ENCODE measurements at places on chromosomes 1 and 21.
A peak's percentile ranks its signal among the peaks of the same experiment; 100 is the strongest.

- no peak for DNase-seq
These were observed 415.6 kb downstream of the NPHP4 start for GRCh38 chr1:5576673-5577065.

GRCh38 chr21:39809936-39810335 lies 57.3 kb upstream of the PCP4 start:
- no peak for DNase-seq

DNA sequence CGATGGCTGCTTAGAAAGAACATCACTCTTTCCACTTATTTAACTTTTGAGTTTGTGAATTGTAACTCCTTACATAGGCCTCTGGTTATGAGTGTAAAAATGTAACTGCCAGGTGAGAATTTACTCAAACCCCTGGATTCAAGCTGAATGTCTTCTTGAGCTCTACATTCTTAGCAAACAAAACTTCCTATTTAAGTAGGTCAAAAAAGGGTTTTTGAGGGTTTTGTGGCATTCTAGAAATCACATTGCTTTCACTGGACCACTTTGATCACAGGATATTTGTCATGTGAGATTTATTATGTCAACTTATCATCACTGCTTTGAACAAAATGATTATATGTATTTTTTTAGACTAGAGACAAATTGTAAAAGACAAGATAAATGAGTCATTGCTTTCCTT lies 5.7 kb downstream of the IL23R start:
- DNase-seq, result no peak

- DNase-seq, result no peak
These were observed 114.8 kb upstream of the BARHL2 start for GRCh38 chr1:90831910-90832309.

DNA sequence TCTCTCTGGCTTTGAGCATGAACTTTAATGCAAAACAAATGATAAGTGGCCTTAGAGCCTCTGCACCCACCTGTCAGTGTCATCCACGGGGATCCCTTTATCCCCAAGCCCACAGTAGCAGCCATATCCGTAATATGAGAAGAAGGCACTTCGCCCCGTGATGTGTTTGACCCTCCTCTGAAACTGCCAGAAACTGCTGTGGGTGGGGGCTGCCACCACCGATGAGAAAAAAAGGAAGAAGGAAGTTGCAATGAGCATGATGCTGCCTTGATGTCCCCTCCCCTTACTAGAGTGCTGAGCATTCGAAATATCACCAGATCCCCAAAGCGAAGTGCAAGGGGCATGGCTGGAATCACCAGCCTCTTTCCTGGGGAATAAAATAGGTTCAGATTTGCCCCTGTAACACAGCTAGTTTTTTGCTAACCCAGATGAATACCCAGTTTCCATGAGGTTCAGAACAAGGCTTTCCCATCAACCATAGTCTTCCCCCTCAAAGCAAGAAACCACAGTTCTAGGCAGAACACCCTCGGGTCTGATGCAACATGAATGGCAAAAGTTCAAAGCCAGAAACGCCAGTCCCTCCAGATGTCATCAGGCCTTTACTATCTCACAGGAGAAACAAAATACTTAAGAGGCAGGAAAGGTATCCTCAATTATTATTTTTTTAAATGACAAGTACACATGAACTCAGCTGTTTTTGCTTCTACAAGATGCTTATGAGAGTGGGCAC lies 10.8 kb upstream of the UBXN10 start:
- no peak for DNase-seq

DNA sequence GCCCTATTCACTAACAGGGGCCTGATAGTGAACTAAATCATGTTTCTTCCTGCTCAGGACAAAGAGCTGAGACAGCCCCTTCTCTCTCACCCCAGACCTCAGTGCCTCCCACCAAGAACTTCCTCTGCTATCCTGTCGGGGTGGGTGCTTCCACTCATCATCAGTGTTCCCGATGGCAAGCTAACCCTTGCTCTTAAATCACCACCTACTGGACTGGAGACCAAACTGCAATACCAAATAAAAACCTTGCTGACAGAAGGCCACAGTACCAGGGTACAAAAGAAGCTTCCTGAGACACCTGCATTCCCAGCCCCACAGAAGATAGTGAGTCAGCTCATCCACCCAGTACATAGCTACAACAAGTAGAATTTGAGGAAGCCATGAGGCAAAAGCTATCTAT lies 799.5 kb downstream of the LTN1 start:
- DNase-seq, result no peak

GRCh38 chr1:51088474-51088873 lies 13.6 kb upstream of the C1orf185 start:
- no peak for DNase-seq

GRCh38 chr1:24472527-24473251 lies 29.9 kb upstream of the RCAN3 start:
- no peak for DNase-seq

DNA sequence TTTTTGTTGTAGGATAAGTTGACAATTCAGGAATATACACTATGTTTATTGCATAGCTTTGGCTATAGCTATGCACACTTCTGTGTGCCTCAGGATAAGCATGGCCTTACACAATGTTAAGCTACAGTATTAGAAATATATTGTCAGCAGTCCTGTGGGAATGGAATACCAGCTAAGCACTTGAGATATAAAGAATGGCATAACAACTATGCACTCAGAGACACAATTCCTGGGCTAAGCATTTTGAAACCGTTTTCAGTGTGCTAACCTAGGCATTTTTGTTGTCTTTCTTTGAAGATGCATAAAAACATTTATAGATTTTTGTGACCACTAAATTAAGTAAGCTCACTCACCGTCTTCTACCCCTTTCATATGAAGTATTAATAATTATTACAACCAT lies 46.8 kb downstream of the TMPRSS15 start:
- DNase-seq, result no peak

DNA sequence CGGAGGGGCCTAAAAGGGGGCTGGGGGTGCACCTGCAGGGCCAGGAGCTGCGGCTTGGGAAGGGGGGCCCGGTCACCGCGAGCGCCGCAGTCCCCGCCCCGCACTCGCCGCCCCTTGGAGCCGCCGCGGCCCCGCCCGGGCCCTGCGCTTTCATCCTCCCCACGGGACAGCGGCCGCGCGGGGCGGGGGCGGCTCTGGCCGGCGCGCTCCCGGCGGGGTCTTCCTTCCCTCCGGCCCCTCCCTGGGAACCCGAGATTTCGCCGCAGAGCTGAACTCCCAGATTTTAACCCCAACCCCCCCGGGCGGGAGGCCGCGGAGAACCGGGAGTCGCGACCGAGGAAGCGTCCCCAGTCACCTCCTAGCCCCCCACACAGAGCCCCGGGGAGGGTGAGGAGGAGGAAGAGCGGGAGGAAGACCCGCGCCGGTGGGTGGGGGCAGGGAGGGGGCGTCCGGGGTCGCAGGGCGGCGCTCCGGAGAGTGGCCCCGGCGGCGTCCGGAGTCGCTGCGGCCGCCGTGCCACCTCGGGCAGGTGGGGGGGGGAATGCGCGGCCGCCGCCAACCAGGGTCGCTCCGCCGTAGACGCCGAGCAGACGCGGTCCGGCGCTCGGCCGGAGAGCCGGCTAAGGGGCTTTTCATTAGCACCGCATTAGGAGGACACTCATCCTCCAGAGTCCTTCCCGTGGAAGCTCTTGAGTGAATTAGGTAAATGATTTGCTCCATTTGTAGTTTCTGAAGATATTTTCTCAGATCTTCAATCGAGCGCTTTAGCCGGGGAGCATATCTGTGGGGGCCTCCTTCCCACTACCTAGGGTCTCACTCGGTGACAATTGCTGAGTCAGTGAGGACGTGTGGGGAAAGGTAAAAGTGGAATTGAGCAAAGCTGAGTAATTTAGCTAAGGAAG lies 31.6 kb upstream of the NFIA start:
- peak; percentile 43 for DNase-seq

DNA sequence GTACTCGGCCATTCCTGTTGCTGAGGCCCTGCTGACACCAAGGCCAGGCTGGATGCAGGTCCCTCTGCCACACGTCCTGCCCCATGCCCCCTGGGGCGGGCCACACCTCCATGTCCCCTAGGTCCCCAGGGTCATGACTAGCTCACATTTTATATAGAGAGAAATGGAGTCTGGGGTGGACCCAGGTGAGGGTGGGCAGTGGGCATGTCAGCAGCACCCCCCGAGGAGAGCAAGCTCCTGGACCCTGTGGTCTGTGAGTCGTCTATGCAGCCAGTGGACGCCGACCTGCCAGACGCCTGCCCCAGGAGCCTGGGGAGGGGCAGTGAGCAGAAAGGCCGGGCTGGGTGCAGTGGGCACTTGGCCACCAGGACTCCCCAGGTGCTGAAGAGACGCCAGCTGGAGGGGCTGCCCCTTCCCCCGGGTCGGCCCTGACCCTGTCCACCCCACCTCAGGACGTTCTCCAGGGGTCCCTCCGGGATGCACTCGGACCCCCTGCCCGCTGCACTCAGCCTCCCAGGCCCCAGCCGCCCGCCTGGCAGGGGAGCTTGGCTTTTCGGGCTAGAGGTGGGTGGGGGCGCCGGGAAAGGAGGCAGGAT lies 15.9 kb downstream of the SAMD11 start:
- no peak for DNase-seq

DNA sequence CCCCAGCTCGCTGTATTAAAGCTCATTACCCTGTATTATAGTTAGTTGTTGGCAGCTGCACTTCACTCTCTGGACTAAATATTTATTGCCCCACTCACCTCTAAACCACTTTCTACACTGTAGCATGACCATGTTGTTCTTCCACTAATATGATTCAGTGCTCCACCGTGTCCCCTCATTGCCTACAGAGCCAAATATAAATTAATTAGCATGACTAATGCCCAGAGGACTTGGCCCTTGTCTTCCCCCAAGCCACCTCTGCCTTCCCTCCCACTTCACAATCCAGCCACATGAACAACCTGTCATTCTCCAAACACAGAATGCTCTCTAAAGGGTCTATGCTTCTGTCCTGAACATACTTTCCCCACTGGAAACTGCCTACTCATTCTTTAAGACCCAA lies 276.5 kb downstream of the PLPP3 start:
- no peak for DNase-seq

- DNase-seq, result no peak
These were observed 1.2 kb downstream of the CEP170 start for GRCh38 chr1:243253926-243254232.

DNA sequence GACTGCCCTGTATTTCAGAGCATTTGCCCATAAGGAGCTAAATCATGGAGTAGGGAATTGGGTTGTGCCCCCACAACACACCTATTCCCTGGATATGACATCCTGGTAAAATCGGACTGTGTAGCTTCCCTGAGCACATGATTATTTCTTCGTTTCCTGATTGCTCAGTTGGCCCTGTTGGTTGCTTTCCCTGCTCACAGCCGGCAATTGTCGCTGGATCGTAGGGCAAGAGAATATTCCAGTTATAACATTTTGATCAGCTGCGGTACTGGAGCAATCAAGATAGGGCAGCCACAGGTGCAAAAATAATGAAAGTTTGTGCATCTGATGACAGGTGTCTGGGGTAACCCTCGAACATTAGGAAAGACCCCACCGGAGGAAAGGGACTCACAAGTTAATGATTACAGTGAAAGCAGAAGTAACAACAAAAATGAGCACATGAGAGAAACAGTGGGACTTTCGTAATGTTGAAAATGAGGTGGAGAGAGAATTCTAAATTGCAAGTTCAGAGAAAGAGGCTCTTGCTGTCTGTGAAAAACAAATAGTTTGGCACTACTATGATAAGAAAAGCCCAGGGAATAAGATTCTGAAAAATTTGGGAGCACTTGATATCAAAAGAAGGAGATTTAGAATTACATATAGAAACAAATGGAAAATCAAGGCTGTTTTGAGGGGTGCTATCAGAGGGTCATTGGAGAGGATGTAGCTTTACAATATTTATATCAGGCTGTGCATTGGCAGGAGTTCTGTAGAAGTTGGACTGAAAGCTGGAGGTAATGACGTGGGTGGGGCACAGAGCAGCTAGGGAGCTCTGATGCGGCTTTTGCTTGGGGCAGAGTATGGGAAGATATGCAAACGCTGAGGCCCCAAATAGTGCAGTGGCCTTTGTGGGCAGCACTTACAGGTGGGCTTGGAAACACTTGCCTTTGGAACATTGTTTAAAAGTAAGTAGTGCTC lies at the start of gene MAB21L3:
MAB21L3 (plus strand) TSS at position 833 of the 957 bp plus-strand sequence. CDS start 1,217 bp downstream, outside the sequence.
- DNase-seq, result no peak

DNA sequence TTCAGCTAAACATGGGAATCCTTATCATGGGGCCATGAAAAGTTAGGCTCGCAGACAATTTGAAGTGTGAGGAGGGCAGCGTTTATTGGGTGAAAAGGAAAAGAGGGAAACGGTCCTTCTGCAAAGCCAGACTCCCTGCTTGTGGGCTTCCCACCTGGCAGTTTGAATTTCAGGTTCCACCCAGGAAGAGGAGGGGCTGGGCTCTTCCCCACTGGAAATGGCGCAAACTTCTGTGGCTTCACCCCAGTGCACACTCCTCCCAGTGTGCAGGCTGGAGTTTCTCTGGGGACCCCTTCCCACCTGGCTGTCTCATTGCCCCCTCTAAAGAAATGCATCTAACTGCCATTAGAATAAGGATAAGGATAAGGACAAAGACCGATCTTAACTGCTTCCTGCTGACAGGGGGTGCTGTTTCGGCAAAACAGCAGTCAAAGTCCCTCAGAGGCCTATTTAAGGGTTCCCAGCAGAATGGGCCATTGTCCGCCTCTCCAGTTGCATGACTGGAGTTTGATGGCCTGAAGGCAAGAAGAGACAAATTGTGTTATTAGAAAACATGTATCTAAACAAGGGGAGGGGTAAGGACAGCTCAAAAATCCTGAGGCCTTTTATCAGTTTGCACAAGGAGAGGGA lies 20.4 kb downstream of the AIM2 start:
- no peak for DNase-seq

- no peak for DNase-seq
These were observed 7.3 kb upstream of the TAGLN2 start for GRCh38 chr1:159932296-159933285.

DNA sequence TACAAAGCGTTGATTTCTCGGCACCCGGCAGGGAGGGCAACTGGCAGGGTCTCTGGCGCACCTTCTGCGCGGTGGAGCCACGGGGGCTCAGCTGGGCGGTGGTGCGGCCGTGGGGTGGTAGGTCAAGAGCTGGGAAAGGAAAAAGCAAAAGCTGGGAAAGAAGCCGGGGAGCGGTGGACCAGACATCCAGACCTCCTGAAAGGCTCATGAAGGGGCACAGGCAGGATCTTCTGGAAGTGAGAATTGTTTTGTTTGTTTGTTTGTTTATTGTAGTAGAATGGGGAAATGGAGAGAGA lies 7.2 kb upstream of the RNU1-1 start:
- no peak for DNase-seq

DNA sequence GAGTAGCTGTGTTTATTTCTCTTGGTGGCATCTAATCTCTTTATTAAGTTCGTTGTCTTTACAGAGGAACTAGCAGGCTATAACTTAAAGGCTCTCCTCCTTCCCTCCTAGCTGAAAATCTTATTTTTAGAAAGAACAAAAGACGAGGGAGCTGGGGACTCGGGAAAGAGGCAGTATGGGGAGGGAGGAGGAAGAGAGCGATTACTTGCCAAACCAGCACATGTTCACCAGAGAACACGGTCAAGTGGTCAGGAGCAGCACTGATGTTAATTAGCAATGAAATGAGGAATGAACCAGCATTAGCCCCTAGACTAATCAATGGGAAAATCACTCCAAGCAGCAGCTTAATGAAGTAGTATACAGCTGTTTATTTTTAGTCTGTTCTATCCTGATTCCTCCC lies 171.3 kb upstream of the ESRRG start:
- DNase-seq, result no peak

All from Calu3 (cell line).